ENCODE measurements at places on chromosomes 12 and 14. TPM values are rescaled to one million over a fixed set of nuclear protein-coding genes. Genes with fewer than 3 reads are reported as not detected.

- no peak for DNase-seq
- H3K27ac ChIP-seq = no peak overlapping the region
- no peaks in the 10 kb centered on the region for H3K27me3 ChIP-seq
Observed at GRCh38 chr12:14307004-14307403, 58.5 kb upstream of the ATF7IP start.

DNA sequence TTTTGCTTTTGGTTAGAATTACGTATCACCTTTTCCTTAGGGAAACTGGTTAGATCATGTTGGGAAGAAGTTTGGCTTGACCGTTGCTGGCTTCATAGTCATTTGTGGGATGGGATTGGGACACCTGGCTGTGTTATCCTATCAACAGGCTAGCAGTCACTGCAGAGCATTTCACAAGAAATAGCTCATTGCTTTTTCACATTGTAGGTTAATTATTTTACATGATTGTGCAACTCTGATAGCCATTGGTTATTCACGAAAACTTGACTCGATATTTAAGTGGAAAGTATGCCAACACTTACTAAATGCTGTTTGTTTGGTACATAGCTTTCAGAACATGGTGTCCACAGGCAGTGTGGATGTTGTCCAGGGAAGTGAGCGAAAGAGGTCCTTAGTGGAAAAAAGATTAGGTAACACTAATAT is 89.4 kb downstream of the NKX2-1 start:
- no peaks in the 10 kb centered on the region for H3K27me3 ChIP-seq
- peak overlapping the region; percentile 78 for H3K27ac ChIP-seq
- DNase-seq = no peak
- no peak overlapping the region for H3K4me3 ChIP-seq
- H3K4me1 ChIP-seq = no peaks in the 10 kb centered on the region

DNA sequence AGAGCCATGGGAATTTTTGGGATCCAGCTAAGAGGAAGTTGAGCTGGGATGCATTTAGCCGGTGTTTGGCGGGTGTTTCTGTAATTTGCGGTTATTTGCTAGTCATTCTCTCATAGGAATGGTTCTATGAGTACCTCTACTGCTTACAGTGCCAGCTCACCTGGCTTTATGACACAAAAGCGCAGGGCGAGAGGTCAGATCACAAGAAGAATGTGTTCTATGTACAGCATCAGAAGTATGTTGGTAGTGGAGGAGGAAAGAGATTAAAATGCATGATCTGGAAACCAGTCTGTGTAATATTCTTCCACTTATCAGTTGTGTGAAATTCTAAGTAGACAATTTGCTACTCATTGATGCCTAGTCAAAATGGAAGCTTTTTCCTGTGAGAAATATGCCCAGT is 173.3 kb downstream of the ADCK1 start:
- no peaks in the 10 kb centered on the region for H3K4me1 ChIP-seq
- DNase-seq = no peak
- H3K36me3 ChIP-seq = no peaks in the 10 kb centered on the region
- H3K27ac ChIP-seq = no peak overlapping the region

DNA sequence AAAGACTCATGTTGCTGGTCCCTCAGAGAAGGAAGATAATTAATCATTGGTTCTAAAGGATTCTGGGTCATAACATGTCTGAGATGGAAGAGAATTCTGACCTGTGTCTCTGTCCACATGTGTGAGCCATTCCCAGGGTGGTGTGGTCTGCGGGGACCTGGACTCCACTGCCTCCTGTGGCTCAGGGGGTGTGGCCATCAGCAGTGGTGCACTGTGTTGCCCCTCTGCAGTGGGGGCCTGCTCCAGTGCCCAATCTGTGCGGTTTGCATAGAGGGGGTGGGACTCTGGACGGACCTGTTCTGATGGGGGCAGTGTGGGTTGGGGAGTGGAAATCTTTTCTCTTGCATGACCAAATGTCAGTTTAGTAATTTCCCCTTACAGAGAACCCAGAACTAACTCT is 13.5 kb downstream of the KRT85 start:
- DNase-seq = no peak
- no peak overlapping the region for H3K27ac ChIP-seq
- H3K27me3 ChIP-seq = no peaks in the 10 kb centered on the region

Gene SLC25A47
- total RNA-seq = not detected
